Upper lobe of right lung (tissue), 1 donor: ENCODE measurements at places on chromosomes 11 and 22. TPM values are rescaled to one million over a fixed set of nuclear protein-coding genes. Genes with fewer than 3 reads are reported as not detected.

Gene FBXO3
- total RNA-seq = 32.5 TPM

Gene MALAT1
- total RNA-seq = 11,917 TPM

Gene ST13
- total RNA-seq = 192 TPM

Gene SCARF2
- total RNA-seq = 24.0 TPM

Gene CPT1A
- total RNA-seq = 76.4 TPM

Gene GLYATL2
- total RNA-seq = not detected

Gene MS4A12
- not detected for total RNA-seq

Gene FAM111B
- total RNA-seq = 0.87 TPM

Gene OLFML1
- 30.6 TPM for total RNA-seq

Gene B4GAT1
- 27.4 TPM for total RNA-seq

Gene ZNF214
- total RNA-seq = 3.7 TPM

Gene RTN4R
- 9.8 TPM for total RNA-seq

Gene OR5P2
- total RNA-seq = 1.3 TPM

- DNase-seq = no peak
Measured at GRCh38 chr11:70771099-70771885, 373.0 kb downstream of the CTTN start.

GRCh38 chr22:37187891-37188761 lies at the start of gene C1QTNF6:
Gene C1QTNF6 (minus strand): TSS chr22:37188247. CDS start chr22:37188213, 34 bp downstream.
- peak; percentile 64 for DNase-seq

DNA sequence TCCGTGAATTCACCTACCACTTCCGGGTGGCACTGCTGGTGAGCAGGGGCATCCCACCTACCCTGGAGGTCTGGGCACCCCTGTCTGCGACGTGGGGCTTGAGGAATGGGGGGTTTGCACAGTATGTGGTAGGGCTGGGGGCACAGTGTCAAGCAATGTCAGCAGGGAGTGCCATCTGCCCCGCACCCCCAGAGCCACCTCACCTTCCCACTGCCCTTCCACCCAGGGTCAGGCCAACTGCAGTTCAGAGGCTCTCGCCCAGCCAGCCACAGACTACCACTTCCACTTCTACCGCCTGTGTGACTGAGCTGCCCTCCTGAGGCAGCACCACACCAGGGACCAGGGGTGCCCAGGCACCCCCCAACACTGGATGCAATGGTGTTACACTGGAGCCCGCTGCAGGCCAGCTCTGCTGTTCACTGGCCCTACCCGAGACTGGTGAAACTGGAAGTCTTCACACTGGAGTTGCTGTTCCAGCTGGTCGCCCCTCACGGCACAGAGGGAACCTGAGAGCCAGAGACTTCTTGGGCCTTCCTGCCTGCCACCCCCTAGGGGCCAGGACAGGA lies 6.5 kb downstream of the TMEM258 start:
- peak; percentile 60 for DNase-seq

DNA sequence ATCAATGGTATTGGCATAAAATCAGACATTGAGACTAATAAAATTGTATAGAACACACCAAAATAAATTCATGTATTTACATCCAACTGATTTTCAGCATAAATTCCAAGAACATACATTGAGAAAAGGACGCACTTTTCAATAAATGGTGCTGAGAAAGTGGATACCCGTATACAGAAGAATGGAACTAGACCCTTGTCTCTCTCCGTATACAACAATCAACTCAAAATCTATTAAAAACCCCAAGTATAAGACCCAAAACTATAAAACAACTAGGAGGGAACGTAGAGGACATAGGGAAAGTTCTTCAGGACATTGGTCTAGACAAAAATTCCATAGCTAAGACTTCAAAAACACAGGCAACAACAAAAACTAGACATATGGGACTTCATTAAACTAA lies 97.4 kb downstream of the GGTLC2 start:
- no peak for DNase-seq

GRCh38 chr11:66981976-66982578 lies 7.0 kb downstream of the C11orf86 start:
- DNase-seq = peak; percentile 78

DNA sequence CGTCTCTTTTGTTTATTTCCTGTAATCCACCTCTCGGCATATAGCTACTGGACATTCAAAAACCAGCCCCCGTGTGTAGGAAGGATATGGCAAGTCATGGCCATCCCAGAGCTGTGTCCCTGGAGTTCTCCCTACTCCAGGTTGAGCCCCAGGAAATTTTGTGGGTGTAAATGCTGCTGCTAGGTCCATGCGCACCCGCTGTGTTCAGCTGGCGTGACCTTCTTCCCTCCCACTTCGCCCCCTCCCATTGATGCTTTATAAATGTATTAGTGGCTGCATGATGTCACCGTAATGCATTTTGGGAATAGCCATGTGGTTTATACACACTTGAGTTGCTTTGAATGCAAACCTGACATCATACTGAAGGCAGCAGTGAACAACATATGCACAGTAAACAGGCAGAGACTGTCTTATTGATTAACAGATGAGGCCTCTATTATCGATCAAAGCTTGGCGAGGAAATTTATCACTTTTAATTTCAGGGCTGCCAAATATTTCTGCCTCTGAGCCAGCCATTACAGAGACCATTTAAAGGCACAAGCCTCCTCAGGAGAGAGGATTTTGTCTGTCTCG lies 113.6 kb upstream of the NNMT start:
- DNase-seq = no peak

- DNase-seq = no peak
Measured at GRCh38 chr11:22859756-22860155, 518 bp downstream of the CCDC179 start.

- no peak for DNase-seq
Measured at GRCh38 chr11:115605871-115606497, 101.8 kb upstream of the CADM1 start.

DNA sequence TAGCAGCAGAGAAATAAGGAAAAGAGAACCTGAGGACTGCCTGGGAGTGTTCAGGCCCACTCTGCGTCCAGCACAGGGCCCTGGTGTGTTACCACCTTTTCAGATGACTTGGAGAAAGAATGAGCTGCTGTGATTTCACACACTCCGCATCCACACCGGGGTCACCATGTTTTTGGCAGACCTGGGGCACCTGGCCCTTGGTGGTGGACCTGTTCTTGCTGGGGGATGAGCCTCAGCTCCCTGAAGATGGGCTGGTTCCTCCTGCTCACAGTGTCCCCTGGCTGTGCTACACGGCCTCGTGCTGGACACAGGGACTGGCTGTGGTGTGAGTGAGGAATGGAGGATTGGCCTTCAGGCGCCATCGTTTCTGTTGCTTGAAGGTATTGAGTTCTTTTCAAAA lies 1381.4 kb downstream of the TBC1D22A start:
- DNase-seq = no peak

GRCh38 chr22:32848226-32848625 lies 46.7 kb downstream of the TIMP3 start:
- DNase-seq = no peak

- DNase-seq = no peak
Measured at GRCh38 chr11:7931168-7931567, at the start of gene OR10A6. Gene OR10A6 (minus strand): TSS chr11:7931268. CDS start chr11:7928662, 2,606 bp downstream.

GRCh38 chr11:3807909-3808860 lies at the start of gene PGAP2:
Gene PGAP2 (plus strand): TSS chr11:3808560. CDS start chr11:3811260, 2,700 bp downstream.
- DNase-seq = peak; percentile 87

- DNase-seq = no peak
Measured at GRCh38 chr11:108170184-108170583, 48.8 kb downstream of the ACAT1 start.

- no peak for DNase-seq
Measured at GRCh38 chr11:93244018-93244417, 46.2 kb upstream of the SLC36A4 start.

- DNase-seq = no peak
Measured at GRCh38 chr11:76007166-76007565, 192.2 kb downstream of the UVRAG start.

DNA sequence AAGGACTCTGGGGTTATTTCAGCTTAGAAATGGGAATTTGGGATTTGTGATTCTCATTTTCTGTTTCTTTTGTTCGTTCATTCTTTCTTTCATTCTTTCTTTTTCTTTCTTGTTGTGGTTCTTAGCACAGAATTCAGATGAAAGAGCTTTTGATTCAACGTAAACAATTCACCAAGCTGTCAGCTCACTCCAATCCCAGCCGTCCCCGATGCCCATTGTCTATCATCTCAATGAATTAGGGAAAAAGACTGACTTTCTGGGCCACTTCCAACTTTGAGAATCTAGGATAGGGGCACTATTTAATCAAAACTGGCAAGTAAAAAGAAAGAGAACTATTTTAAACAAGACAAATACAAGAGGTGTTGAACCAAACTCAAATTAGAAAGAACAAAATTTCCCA lies 25.1 kb upstream of the TMA7B start:
- DNase-seq = no peak

GRCh38 chr11:125141686-125142535 lies 22.6 kb upstream of the PKNOX2 start:
- peak; percentile 71 for DNase-seq

DNA sequence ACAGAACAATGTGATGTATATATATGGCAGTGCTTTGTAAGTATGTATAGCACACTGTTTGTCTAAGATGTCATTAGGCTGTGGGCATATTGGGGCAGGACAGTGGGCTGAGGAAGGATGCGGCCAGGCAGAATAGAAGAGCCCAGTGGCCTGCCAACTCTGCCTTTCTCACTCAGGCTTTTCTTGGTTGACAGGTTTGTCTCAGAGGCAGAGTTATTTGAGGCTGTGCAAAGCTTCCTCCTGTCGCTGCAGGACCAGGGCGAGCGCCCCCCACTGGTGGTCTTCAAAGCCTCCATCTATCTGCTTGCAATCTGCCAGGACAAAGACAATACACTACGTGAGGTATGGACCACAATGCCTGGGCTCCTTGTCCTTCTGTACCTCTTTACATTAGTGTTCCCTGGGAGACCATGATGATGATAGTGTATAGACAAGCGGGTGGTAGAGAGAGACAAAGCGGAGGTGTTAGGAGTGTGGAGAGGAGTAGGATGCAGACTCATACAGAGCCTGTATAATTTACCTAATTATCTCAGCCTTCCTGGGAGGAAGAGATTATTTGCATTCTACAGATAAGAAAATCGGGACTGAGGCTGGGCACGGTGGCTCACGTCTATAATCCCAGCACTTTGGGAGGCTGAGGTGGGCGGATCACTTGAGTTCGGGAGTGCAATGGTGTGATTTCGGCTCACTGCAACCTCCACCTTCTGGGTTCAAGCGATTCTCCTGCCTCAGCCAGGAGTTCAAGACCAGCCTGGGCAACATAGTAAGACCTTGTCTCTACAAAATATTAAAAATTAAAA lies 37.3 kb upstream of the CCDC134 start:
- no peak for DNase-seq

DNA sequence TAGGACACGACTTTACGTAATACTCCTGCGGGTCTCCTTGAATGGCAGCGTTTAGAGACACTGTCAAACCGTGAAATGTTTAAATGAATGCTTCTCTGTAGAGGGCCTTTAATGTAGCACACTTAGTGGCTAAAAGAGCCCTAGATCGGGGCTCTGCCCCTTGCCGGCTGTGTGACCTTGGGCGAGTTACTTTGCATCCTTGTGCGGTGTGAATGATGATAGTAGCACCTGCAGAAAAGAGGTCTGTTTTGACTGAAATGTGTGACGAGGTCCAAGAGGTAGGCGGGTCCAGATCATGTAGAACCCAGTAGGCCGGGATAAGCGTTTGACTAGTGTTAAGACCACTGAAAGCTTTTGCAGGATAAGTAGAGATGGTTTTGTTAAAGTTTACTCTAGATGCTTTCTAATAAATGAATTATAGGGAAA lies 866 bp downstream of the MED17 start:
- DNase-seq = no peak

- DNase-seq = no peak
Measured at GRCh38 chr11:86518211-86518610, 143.5 kb downstream of the CCDC81 start.

DNA sequence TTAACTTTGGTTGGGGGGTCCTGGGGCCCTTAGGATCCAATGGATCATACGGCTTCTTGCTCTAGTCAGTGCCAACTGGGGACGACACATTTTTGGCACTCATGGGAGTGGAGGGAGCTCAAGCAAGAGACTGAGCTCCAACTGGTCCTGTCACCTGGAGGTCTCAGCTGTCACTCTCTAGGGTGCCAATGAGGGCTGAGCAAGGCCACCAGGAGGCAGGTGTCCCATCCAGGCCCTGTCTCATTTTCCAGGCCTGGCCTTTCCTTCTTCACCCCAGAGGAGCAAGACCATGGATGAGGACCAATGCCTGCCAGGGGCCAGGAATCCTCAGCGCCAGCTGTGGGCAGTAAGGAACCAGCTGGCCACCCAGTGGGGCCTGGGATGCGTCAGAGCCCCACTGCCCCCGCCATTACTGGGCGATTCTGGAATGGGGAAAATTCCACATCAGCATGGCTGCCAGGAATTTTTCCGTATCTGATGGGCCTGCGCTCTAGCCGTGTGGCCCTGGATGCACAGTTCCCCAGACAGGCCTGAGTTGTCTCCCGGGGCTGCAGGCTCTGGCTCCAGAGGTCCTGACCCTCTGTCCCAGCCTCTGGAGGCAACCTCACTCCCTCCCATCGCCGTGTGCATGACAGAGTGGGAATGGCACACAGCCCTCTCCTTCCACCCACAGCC lies 669 bp upstream of the GAL3ST1 start:
- DNase-seq = no peak

GRCh38 chr22:46051646-46052045 lies 74.7 kb upstream of the WNT7B start:
- peak; percentile 31 for DNase-seq

- no peak for DNase-seq
Measured at GRCh38 chr22:32066820-32067219, 23.8 kb downstream of the SLC5A1 start.

DNA sequence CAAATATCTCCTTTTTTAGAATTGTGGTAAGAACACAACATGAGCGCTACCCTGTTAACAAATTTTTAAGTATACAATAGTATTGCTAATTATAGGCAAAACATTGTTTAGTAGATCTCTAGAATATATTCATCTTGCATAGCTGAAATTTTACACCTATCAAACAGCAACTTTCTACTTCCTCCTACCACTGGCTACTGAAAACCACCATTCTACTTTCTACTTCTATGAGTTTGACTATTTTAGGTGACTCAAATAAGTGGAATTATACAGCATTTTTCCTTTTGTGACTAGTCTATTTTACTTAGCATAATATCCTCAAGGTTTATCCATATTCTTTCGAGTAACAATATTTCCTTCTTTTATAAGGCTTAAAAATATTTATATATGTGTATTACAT lies 128.4 kb downstream of the FAM76B start:
- no peak for DNase-seq
